ENCODE measurements at places on chromosomes 2 and 18.

- no peak for DNase-seq
Measured at GRCh38 chr2:48235076-48235475, 294.9 kb upstream of the STON1 start.

GRCh38 chr2:233201258-233202013, 50.0 kb upstream of the ATG16L1 start:
- DNase-seq: no peak

DNA sequence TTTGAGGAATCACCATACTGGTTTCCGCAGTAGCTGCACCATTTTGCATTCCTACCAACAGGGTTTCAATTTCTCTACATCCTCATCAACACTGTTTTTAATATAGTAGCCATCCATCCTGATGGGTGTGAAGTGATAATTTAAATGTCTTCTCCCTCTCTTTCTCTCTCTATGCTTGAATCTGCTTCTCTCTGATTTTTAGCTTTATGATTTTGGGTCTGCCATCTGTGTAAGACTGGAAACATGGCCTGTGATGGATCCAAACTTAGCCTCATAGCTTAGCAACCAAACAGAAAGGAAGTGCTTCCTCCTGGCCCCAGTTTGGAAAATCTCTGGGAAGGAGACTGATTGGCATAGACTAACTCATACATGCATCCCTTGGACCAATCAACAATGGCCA, 33.7 kb upstream of the OSBPL6 start:
- no peak for DNase-seq

GRCh38 chr18:37385846-37386778, 179.5 kb downstream of the CELF4 start:
- DNase-seq: no peak

DNA sequence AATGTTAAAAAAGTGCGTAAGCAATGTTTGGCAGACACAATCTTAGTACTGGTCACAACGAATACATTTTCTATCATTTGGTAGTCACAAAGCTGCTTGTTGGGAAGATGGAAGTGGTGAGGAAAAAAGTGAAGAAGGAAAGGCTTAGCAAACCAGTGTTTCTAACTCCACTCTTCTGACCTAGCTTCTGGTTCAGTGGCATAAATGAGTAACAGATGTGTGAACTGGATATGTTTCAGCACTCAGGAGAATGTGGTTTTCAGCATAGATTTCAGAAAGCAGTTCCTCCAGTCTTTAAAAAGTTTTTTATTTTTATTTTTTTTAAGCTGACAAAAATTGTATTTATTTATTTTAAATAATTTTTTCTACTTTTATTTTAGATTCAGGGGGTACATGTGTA, 357.1 kb downstream of the CPS1 start:
- DNase-seq: no peak

- DNase-seq: no peak
Measured at GRCh38 chr2:202510911-202511310, 123.9 kb upstream of the FAM117B start.

GRCh38 chr2:233210843-233211547, 40.5 kb upstream of the ATG16L1 start:
- DNase-seq: no peak

GRCh38 chr2:180618570-180618969, 361.8 kb upstream of the UBE2E3 start:
- DNase-seq: no peak

- DNase-seq: no peak
Measured at GRCh38 chr2:3545788-3546478, 12.2 kb downstream of the RNASEH1 start.

GRCh38 chr18:47750889-47751423, 179.5 kb downstream of the SMAD2 start:
- DNase-seq: no peak

GRCh38 chr2:239934571-239935171, 90.5 kb downstream of the NDUFA10 start:
- DNase-seq: peak; percentile 33

- no peak for DNase-seq
Measured at GRCh38 chr2:209938906-209939305, 63.5 kb upstream of the RPE start.

GRCh38 chr18:37720663-37721062, 155.1 kb upstream of the CELF4 start:
- no peak for DNase-seq

GRCh38 chr2:79103214-79103613, 15.4 kb upstream of the REG1B start:
- no peak for DNase-seq

GRCh38 chr2:145352484-145352883, 832.6 kb upstream of the ZEB2 start:
- no peak for DNase-seq

GRCh38 chr2:191009541-191010374, 4.2 kb downstream of the STAT1 start:
- DNase-seq: no peak

DNA sequence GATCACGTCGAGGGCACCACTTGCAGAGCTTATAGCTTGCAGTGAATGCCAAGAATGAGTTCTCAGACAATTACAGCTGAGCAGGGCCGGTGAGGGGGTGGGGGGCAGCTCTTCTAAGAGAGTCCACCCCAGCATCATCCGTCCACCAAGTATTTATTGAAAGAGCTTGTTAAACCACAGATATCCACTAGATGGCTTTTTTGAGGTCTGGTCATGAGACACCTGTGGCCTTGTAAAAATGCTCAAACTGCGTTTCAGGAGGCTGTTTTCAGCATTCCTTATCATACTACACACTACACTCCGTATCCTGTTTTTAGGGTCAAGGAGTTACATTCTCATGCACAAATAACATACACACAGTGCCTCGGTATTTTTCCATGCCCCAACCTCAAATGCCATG, 51.5 kb downstream of the DNAJC10 start:
- DNase-seq: no peak

GRCh38 chr18:70289351-70290312, 787 bp downstream of the SOCS6 start:
- DNase-seq: no peak

- no peak for DNase-seq
Measured at GRCh38 chr2:177347570-177347969, 45.0 kb upstream of the AGPS start.

- DNase-seq: no peak
Measured at GRCh38 chr2:233411162-233411561, 56.9 kb downstream of the DGKD start.

DNA sequence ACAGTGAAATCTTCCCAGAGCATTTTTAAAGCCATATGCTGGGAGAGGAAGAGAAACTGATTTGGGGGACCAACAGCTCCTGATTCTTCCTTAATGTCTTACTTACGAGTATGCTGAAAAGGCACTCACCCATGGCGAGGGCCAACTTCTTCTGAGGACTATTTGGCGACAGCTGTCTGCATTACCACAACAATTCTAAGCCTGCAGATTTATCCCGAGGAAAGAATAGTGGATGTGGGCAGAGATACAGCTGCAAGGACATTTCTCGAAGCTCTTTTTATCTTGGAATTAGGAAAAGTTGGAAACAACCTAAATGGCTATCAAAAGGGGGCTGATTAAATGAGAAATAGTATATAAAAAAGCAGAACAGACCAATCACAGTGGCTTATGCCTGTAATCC, 40.3 kb upstream of the FHL2 start:
- no peak for DNase-seq

GRCh38 chr18:54828986-54829385, 709 bp downstream of the RAB27B start:
- no peak for DNase-seq

- no peak for DNase-seq
Measured at GRCh38 chr18:46677611-46678010, 20.6 kb upstream of the LOXHD1 start.

GRCh38 chr18:67417864-67418523, 98.5 kb downstream of the DSEL start:
- peak; percentile 1 for DNase-seq

Data from activated T-cell treated with anti-CD3 and anti-CD28 coated beads for 24 hours (primary cell).